CMK (cell line): ENCODE measurements at places on chromosomes 2 and 18.
A peak's percentile ranks its signal among the peaks of the same experiment; 100 is the strongest.

GRCh38 chr2:240300261-240300821, 135.1 kb upstream of the GPC1 start:
- no peak for DNase-seq

DNA sequence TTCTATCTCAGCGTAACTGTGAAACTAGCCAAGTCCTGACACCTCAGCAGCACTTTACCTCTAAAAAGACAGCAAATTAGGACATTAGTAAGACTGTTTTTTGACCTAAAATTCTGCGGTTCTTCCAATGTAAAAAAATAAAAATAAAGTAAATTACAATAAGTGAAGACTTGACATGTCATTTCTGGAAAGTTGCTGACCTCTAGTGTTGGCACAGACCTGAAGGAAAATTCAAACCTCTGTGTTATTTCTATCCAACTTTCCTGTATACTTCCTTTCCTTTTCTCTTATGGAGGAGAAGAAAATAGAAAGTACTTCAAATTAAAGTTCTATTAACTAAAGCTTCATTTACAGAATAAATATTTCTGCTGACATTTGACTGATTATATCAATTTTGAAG, 110.6 kb downstream of the TMEM182 start:
- no peak for DNase-seq

DNA sequence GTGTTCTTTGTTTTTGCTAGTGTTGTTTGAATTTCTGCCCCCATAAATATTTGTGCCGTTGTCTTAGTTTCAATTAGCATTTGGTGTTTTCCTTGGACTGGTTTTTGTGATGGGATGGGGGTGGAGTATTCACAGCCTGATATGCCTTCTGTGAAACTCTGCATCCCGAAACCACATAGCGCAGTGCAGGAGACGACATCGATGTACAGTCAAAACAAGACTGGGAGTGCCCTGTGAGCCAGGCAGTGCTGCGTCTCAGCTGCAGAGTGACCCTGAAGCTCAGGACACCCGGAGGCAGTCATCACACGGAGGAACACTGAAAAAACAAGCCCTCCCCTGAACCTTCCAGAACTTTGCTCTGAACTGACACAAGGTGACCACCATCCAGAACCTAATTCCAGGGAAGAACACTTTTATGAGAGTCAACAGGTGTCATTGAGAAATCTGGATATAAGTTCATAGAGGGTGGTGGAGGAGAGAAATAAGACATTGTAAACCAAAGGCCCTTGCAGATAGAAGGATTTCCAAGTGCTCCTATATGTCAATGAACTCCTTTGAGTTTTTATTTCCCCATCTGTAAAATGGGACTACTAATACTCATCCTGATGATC, 61.2 kb upstream of the CABLES1 start:
- DNase-seq = no peak

DNA sequence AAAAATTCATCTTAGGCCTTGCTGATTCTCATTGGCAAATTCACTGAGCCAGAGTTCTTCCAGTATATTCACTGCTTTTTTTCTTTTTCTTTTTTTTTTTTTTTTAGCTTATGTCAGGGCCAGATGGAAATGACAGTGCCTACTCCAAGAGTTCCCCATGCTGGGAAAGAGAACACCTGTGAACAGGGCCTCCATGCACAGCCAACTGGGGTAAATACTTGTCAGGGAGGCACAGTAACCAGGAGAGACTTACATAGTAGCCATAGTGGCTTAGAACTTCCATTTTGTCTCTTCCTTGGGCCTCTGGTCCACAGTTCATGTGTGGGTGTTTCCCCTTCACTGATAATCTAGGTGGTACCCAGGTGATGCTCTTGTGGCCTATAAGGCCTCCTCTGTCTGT, 15.2 kb upstream of the SCLY start:
- no peak for DNase-seq

DNA sequence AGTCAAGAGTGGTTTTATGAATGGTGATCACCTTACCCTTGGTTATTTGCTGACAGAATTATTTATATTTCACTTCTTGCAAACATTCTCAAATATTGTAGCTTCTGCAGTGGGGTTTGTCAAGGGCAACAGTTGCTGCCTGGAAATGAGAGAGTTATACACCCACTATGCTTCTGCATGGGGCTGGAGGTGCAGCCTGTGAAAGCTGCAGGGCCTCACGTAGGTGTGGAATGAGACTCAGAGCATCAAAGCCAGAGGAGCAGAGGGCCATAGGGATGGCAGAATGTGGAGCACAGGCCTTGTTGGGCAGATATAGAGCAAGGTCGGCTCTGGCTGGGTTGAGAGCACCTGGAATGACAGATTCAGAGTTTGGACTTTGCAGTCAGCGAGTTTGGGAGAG, 128.2 kb downstream of the ARHGEF4 start:
- no peak for DNase-seq

- DNase-seq = no peak
Observed at GRCh38 chr2:148933456-148933855, 58.4 kb downstream of the KIF5C start.

- no peak for DNase-seq
Observed at GRCh38 chr2:129667577-129667976, 311.9 kb upstream of the RAB6C start.

DNA sequence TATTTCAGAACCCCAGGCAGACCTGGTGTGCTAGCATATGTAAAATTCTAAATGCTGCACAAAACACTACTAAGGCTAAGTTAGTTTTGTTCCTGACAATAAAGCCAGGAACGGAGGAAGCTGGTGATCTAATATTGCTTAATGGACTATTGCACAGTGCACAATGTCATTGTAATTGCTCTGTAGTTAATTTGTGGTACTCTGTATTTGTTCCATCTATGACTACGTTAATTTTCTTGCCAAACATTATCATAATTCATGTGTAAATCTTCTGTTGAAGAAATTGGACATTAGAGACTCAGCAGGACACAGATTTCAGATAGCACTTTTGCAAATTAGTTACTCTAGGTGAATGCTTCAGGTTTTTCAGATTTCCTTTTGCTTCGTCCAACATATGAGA, 232.3 kb downstream of the RIT2 start:
- no peak for DNase-seq

DNA sequence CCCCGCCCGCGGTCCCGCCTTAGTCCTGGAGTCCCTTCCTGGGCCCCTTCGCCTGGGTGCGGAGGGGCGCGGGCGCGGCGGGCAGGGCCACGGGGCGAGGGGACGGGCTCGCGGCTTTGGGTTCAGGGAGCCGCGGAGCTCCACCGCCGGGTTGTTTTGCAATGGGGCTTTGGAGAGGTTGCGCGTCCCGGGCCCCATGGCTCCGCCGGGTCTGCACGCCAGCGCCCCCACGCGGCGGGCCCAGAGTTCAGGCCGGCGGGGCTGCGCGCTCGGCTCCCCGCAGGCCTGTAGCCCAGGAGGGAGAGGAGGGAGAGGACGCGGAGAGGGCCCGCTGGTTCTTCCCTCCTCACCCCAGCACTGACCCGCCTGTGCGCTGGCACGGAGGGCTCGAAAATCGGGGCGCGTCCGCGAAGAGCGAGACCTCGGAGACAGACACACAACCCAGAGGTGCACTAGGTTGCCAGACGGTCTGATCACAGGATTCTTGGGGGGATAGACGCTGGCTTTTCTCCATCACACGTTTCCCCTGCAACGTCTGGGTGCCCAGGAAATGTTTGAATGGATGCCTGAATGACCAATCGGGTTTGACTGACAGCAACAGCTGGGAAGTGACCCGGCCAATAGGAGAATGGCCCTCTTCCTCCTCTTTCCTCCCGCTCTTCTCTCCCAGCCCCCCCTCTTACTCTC, 4.9 kb upstream of the SIX2 start:
- no peak for DNase-seq

DNA sequence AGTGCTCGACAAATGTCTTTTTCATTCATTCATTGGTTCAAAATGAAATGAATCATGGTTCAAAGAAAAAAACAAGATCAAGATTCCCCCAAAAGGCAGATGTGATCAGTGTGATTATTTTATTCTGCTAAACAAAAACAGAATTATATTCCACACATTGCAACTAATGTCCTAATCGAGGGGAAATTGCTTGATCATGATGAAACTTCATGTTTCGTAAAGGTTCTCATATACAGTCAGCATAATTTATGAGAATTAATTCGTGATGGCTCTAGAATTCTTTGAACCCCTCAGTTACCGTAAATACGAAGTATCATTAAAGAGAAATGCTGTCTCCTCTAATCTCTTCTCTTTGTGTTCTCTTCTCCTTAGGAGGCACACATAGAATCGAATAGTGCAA, 42.1 kb upstream of the MBOAT2 start:
- DNase-seq = no peak

DNA sequence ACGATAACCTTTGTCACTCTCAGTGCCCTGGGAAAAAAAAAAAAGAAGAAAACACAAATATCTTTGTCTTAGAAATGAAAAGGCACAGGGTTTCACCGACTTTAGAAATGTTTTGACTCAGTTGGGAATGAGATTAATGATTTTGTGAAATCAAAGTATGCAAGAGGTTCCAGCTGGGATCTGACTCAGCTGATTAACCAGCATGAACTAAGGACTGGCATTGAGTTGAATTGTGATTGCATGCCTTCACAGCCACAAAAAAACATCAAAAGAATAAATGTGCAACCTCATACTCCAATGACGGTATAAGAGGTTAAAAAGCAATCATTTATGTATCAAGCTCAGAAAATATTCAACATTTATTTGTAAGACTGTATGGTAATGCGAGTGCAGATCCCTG, 566.6 kb upstream of the DSEL start:
- DNase-seq = no peak

DNA sequence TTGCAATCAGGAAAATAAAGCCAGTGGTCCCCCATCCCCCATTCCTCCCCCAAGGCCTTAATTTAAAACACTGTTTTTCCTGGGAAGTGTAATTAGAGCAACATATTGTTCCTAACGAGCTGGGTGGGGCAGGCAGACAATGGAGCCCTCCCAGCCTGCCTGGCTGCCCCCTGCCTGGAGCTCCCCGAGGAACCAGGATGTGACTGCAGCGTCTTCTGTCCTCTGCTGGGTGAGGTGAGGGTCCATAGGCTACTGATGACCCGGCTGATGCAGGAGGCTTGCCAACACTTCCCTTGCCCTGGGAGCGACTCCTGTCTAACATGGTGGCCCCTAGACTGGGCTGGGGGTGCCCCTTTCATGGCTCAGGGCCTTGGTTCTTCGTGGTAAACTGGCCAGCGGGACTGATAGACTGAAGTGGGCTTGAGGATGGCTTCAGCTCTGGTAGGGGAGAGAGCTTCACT, 152.4 kb downstream of the DYSF start:
- no peak for DNase-seq

DNA sequence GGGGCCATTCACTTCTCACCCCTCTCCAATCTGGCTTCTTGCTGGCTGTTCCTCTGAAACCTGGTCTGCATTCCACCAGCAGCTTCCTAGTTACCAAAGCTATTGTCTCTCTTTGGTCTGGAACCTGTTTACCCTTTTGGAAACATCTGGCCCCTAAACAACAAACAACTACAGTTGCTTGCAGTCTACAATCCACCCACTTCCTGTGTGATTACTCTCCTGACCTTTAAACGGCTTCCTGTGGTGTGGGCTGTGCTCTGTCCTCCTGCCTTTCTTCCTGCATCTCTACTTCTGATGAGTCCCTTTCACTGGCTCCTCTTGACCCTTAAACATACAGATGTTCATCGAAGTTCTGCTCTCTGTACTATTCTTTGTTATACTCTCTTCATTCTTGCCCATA, 303.8 kb downstream of the TDRD15 start:
- DNase-seq = peak; percentile 61

DNA sequence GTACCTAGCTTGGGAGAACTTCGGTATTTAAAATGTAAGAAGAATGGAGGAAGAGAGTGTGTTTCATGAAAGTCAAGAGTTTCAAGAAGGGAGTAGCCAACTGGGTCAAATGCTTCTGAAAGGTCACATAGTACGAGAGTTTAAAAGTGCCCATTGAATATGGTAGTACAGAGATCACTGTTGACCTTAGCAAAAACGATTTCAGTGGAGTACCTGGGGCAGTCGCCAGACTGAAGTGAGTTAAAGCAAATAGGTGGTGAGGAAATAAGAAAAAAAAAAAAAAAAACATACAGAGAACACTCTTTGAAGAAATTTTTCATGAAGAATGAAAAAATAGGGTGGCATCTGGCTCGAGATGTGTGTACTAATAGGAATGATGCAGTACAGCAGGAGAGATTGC, 11.5 kb downstream of the LIPT1 start:
- no peak for DNase-seq

- no peak for DNase-seq
Observed at GRCh38 chr18:50507120-50507590, 52.7 kb upstream of the MAPK4 start.

GRCh38 chr18:31990823-31991222, 27.8 kb upstream of the RNF125 start:
- no peak for DNase-seq

GRCh38 chr2:237760506-237761502, 37.8 kb upstream of the RBM44 start:
- no peak for DNase-seq

GRCh38 chr2:189824694-189825396, 40.6 kb downstream of the PMS1 start:
- no peak for DNase-seq

DNA sequence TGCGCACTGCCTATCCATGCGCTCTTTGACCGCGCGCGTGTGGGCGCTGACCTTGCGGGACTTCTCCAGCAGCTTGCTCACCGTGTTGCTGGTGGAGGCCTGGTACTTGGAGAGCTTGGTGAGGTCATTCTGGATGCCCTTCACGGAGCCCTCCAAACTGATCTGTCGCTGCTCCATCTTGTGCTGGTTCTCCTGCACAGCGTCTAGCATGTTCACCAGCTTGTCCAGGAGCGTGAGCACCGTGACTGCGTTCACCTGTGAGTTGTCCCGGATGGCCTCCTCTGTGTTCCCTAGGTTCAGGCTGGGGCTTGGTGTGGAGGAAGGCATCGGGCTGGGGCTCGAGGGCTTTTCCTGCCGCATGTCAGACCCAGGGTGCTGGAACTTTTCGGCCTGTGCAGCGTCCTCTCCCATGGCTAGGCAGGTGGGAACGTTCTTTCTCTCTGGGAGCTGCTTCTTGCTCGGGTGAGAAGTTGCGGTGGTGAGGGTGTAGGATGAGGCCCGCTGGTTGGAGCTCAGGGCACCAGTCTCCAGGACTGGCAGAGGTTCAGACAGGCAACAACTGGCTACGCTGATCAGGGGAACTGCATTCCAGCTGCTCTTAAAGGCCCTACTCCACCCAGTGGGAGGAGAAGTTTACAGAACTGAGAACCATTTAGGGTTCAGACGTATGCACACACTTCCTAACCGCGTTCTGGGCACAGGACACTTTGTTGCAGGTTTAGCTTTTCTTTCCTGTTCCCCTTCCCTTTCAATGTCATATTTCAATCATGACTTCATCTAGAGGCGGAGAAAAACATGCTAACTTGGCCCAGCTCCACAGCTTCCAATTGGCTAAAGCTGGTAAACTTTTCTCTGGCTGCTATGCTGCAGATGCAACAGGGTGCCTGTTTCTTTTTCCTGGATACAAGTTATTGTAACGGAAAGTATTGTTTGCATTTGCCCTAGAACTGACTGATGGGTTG, at the start of gene CAVIN2:
CAVIN2 (minus strand) TSS at position 574 of the 962 bp plus-strand sequence; CDS start at position 411, 163 bp downstream.
- DNase-seq = peak; percentile 66

- DNase-seq = no peak
Observed at GRCh38 chr2:237491515-237492118, 4.6 kb downstream of the MLPH start.

GRCh38 chr2:72349016-72349415, 201.4 kb upstream of the CYP26B1 start:
- DNase-seq = no peak
